Activated naive CD8-positive, alpha-beta T cell treated with anti-CD3 and anti-CD28 coated beads, Interleukin-2, amount 10 ng/mL, durations not matched to agents 7 days and 5 days (primary cell): ENCODE measurements at places on chromosomes 2 and 18.

DNA sequence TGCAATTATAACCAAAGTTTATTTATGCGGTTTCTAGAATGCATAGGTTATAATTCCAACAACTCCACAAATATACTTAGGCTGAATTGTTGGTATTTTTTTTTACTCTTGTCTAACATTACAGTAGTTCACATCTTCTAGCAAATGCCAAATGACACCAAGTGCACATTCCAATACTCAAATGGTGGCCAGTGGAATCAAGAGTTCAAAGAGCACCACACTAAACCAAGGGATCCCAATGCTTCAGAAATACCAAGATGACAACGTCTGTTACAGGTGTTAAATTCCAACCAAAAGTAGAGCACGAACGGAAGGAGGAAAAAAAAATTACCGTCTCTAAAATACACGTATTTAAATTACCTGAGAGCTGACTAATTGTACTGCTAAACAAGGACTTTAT lies 136.2 kb downstream of the TMEM247 start:
- peaks cover 26% of the 10 kb centered on the region for H3K4me1 ChIP-seq
- DNase-seq: no peak
- peak overlapping the region; percentile 91 for H3K4me3 ChIP-seq
- H3K27me3 ChIP-seq: no peaks in the 10 kb centered on the region
- peaks cover 15% of the 10 kb centered on the region for H3K36me3 ChIP-seq

DNA sequence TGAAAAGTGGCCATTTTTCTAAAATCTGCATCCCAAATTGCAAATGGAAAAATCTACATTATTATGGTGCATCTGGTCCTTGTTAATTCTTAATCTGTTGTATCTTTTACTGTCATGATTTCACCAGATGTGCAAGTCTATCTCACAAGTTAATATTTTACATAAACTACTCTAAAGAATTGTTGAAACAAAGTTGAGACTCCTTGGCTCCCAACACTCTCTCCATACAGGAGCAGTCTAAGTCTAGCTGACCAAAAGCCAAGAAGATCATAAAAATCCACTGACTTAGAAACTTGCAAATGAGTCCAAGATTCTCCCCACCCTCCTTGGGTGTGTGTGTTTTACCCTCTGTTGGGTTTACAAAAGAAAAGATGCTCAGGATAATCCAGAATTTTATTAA lies 85.1 kb downstream of the NCKAP5 start:
- DNase-seq: no peak
- no peak overlapping the region for H3K4me3 ChIP-seq
- no peaks in the 10 kb centered on the region for H3K27me3 ChIP-seq
- H3K27ac ChIP-seq: no peak overlapping the region

GRCh38 chr2:239283288-239283945 lies 117.4 kb downstream of the HDAC4 start:
- no peak overlapping the region for H3K27ac ChIP-seq
- no peaks in the 10 kb centered on the region for H3K27me3 ChIP-seq
- H3K4me3 ChIP-seq: no peak overlapping the region
- DNase-seq: no peak
- peaks cover 42% of the 10 kb centered on the region for H3K4me1 ChIP-seq

- no peak for DNase-seq
- peaks cover 2% of the 10 kb centered on the region for H3K27me3 ChIP-seq
- no peak overlapping the region for H3K4me3 ChIP-seq
- H3K36me3 ChIP-seq: no peaks in the 10 kb centered on the region
- H3K27ac ChIP-seq: no peak overlapping the region
These were observed 48.4 kb upstream of the B3GNT7 start for GRCh38 chr2:231347081-231347480.

DNA sequence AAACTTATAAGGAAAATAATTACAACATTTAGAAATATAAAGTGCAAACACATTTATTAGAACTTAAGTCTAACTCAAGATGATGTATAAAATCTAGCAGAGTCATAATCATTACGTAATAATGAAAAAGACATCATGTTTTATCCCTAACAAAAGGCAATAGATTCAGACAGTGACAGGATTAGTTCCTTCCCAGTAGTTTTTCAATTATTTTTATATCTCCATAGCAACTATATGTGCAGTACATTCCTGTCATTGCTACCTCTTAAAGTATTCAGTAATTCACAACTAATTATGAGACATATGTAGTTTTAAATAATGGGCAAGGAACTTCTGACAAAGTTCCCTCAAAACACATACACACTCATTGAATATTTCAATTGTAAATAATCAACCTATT lies 687.9 kb downstream of the CCDC85A start:
- no peak for DNase-seq
- H3K27me3 ChIP-seq: no peaks in the 10 kb centered on the region
- H3K4me3 ChIP-seq: no peak overlapping the region
- no peaks in the 10 kb centered on the region for H3K4me1 ChIP-seq
- H3K36me3 ChIP-seq: no peaks in the 10 kb centered on the region
